Stomach (tissue), 19 donors: ENCODE measurements at places on chromosomes 2 and 18. TPM values are rescaled to one million over a fixed set of nuclear protein-coding genes. Genes with fewer than 3 reads are reported as not detected.

- DNase-seq: no peak
Measured at GRCh38 chr2:56334622-56335021, 150.8 kb downstream of the CCDC85A start.

The DCDC2C gene
- not detected for total RNA-seq

DNA sequence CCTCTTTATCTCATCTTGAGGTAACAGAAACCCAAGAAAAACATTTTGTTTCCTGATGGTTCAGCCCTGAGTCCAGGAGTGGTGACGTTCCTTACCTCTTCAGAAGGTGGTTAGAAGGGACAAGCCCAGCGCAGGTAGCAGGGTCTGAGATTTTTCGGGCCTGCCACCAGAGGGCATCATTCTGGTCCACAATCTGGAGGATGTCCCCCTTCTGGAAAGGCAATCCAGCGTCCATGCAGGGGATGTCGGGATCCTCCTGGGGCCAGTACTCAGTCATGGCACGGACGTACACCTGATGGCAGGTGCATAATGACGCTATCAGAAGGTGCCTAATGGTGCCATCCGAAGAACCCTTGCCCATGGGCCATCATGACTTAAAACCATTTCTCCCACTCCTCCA is 17.7 kb downstream of the MPP4 start:
- DNase-seq: no peak

DNA sequence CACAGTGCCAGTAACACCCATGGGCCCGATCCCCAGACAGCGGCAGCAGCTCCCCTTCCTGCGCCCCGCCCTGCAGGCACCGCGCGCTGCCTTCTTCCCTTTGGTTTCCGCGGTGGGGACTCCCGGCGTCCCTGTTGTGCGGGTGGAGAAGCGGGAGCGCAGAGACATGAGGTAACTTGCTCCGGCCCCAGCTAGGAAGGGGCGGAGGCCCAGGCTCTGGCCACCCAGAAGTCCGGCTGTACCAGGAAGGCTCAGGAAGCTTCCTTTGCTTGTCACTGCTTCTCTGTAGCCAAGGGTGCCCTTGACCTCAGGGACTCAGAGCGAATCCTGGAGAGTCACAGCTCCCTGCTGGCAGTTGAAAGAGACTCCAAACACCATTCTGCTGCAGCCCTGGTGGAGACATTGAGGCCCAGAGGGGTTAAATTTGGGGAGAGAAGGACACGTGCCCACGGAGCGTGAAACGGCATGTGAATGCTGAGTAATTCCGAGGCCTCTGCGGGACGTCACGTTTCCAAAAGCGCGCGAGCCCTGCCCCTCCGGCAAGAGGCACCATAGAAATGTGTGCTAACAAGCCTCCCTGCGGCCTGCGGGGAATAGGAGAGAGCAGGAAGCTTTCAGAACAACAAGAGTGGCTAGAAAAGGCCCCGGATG is 6.7 kb upstream of the ADCY3 start:
- peak; percentile 38 for DNase-seq

The PAPOLG gene
- total RNA-seq: 18.2 TPM

GRCh38 chr2:105117565-105117964 is 79.7 kb downstream of the MRPS9 start:
- DNase-seq: peak; percentile 27

The VPS54 gene
- total RNA-seq: 3.2 TPM

The DSG1 gene
- total RNA-seq: 1.8 TPM

The SERTAD2 gene
- 11.0 TPM for total RNA-seq

DNA sequence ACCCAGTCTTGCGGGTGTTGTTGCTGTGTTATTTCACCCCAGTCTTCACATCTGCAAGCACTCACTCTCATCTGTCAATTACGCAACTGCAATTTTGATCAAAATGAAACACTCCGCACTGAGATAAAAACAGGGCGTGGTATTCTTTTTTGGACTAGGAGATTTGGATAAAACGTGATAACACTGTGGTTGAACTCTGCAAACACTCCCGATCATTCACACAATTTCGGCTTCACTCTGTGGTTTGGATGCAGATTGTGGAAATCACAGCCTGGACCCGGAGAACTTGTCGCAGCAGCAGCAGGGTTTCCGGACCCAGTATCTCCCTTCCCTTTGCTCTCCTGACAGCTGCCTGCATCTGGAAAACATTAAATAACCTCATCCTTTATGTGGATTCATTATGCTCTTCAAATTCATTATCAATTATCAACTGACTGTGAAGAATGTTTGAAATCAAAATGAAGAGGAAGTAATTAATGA is 49.4 kb upstream of the APCDD1 start:
- peak; percentile 26 for DNase-seq

The RGPD8 gene
- 54.3 TPM for total RNA-seq

- no peak for DNase-seq
Measured at GRCh38 chr2:190062601-190063000, at the start of gene MSTN. Gene MSTN (minus strand): TSS chr2:190062729. CDS start chr2:190062596, 133 bp downstream.

- DNase-seq: no peak
Measured at GRCh38 chr2:38146907-38147307, 71.0 kb upstream of the CYP1B1 start.

The CHRNA1 gene
- not detected for total RNA-seq

GRCh38 chr2:212953170-212953920 is 198.1 kb downstream of the IKZF2 start:
- no peak for DNase-seq

The TMEM37 gene
- 21.9 TPM for total RNA-seq

DNA sequence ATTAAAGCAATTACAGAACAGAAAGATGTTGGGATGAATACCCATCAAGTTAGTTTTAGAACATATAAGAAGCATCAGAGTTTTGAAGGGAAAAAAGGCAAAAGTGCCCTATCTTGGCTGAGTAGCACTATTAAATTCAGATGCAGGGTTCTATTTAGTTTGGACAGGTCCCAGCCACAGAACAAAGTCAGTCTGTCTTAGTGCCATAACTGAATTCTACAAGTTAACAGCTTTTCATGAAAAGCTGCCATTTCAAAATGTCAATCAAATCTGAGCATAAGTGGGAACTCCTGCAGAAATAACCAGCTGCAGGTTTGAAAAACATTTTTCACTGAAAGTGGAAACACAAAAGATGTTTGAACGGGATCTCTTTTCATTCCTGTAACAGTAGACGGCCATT is 160.4 kb downstream of the SRBD1 start:
- DNase-seq: no peak

DNA sequence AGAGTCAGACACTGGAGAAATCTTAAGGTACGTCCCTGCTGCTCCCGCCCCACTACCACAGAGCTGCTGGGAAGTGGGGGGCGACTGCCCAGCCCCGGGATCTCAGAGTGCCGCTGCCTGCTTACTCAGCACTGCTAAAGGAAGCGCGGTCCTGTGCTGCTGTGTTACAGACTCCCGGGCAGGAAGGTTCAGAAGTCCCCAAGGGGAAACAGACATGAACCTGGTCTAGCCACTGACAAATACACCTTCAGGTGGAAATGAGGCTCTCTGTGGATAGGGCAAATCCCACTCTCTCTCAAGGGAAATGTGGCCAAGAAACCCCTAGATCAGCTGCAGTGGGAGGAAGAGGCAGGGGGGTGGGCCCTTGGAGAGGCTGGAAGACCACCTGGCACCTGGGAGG is 13.7 kb downstream of the MTERF4 start:
- no peak for DNase-seq

The DNAJB2 gene
- total RNA-seq: 51.6 TPM

DNA sequence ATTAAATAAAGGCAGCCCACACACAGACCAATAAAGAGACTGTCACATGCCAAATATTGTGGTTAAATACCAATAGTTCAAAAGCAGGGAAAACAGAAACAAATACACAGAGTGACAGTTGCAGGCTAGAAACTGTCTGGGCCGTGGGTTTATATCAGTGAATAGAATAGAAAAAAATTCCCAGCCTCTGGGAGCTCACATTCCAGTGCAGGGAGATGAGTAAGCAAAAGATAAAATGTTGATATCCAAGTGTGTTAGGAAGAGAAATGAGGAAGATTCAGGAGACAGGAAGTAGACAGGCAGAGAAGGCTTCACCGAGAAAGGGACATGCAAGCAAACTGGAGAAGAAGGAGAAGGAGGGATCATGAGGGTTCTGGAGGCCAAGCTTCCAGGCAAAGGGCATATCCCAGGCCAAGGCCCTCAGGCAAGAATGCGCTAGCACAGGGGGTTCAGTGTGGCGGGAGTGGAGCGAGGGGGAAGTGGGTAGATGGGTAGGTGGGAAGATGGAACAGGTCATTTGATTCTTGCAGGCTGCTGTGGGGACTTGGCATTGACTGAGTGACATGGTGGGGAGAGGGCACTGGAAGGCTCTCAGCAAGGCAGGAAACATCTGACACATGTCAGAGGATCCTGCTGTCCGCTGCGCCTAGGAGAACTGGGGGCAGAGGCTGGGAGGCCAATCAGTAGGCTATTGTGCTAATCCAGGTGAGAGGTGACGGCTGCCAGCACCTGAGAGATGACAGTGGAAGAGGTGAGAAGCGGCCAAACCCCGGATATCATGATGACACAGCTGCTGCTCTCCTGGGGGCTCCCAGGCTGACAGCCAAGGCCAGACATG is 89.2 kb downstream of the ZBTB7C start:
- DNase-seq: no peak

DNA sequence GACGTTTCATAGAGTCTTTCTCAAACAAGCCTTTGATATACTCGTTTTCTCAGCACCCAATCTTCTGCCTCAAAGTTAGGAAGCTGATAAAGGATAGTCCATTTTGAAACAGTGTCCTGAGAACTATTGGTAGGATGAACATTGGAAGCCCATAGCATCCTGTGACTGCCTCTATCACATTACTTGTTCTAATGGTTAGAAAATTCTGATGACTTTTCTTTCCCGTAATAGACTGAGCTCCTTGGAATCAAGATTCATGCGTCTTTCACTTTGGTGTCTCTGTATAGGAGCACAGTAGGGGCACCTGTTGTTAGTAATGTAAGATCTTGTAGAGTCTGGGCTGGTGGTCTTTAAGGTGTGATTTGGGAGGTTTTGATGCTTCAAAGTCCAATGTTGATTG is 87.1 kb downstream of the SETBP1 start:
- no peak for DNase-seq

DNA sequence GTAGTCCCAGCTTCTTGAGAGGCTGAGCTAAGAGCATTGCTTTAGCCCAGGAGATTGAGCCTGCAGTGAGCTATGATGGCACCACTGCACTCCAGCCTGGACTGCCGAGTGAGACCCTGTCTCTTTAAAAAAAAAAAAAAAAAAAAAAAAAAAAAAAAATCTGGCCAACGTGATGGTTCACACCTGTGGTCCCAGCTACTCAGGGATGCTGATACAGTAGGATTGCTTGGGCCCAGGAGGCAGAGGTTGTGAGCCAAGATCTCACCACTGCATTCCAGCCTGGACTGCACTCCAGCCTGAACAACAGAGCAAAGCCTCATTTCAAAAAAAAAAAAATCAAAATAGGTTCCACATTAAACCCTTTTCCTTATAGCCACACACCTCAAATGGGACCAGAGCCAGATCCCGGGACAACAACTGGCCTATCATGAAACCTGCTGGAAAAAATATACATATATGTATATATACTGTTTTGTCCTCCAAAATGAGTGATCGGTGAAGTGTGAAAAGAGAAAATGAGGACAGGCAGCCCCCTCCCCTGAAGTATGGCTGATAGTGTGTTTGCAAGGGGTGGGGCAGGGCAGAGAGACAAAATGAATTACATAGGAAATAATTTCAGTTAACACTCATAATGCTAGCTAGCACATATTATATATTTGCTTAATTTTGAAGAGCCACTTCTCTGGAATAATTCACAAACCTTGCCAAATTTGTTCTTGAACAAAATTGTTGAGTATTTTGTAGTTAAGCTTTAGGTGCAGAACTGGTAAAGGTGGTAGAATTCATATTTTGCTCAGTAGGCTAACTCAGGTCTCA is 22.9 kb downstream of the MAPRE2 start:
- DNase-seq: no peak

The NDC80 gene
- total RNA-seq: 25.7 TPM

DNA sequence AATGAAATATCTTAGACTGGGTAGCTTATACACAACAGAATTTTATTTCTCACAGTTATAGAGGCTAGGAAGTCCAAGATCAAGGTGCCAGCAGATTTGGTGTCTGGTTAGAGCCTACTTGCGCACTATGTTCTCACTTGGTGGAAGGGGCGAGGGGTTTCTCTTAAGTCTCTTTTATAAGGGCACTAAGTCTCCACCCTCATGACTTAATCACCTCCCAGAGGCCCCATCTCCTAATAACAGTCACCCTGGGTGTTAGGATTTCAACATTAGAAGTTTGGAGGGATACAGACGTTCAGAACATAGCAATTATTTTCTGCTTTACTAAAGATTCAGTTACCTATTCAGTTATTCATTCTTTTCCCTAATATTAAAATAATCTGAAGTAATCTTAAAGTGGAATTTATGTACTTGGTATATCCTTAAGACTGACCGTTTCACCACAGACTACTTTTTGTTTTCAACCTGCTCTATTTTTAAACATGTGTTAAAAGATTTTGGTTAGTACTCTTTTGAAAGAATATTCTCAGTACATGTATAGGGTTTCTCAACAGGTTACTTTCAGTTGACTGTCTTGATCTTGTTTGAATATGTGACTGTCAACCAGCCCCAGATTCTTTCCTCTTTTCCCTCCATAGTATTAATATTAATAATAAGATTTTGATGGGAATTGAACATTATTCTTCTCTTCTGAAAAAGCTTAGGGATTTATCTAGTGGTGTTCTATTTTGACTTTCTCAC is 130.0 kb downstream of the TAF4B start:
- no peak for DNase-seq

DNA sequence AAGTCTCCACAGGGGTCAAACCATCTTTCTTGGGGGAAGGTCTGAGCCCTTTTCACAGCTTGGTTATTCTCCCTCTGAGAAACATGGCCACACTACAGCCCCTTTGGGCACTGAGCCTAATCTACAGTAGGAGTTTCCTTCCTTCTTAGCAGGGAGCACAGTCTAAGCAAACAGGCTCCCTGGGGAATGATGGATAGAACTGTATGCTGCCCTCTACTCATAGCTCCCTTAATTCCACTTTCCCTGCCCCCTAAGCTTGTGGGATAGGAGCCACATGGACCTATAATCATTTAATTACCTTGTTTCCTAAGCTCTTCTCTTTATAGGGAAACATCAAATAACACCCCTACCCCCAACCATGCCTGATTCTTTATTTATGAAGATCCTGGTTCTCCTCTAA is 442.1 kb upstream of the MEX3C start:
- DNase-seq: no peak

The PID1 gene
- total RNA-seq: 51.2 TPM

GRCh38 chr2:117960231-117960630 is 53.6 kb downstream of the CCDC93 start:
- no peak for DNase-seq

GRCh38 chr2:38504169-38504568 is 98.6 kb downstream of the HNRNPLL start:
- DNase-seq: no peak

DNA sequence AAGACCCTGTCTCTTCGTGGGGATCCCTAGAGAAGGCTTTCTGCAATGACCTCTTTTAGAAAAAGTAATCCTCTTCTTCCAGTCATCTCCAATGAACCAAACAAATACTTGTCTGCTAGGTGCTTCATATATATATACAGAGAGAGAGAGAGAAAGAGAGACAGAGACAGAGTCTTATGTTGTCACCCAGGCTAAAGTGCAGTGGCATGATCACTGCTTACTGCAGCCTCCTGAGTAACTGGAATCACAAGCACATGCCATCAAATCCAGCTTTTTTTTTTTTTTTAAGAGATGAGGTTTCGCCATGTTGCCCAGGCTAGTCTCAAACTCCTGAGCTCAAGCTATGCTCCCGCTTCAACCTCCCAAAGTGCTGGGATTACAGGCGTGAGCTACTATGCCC is 18.6 kb upstream of the PKDCC start:
- DNase-seq: no peak

The KCNG3 gene
- total RNA-seq: 55.3 TPM

GRCh38 chr18:67281746-67282145 is 234.8 kb downstream of the DSEL start:
- DNase-seq: no peak

The OR6B2 gene
- not detected for total RNA-seq

The PLEK gene
- 1.2 TPM for total RNA-seq
